ENCODE measurements at places on chromosomes 1 and 21.
A peak's percentile ranks its signal among the peaks of the same experiment; 100 is the strongest.

GRCh38 chr1:163095213-163095612, 26.1 kb downstream of the RGS4 start:
- no peak for DNase-seq

GRCh38 chr1:226872437-226872836, 2.0 kb downstream of the PSEN2 start:
- no peak for DNase-seq

- no peak for DNase-seq
Measured at GRCh38 chr1:66124670-66125069, 332.0 kb downstream of the PDE4B start.

- no peak for DNase-seq
Measured at GRCh38 chr21:46597896-46598343, 7.0 kb downstream of the S100B start.

GRCh38 chr1:106717591-106717990, 338.9 kb upstream of the PRMT6 start:
- no peak for DNase-seq

DNA sequence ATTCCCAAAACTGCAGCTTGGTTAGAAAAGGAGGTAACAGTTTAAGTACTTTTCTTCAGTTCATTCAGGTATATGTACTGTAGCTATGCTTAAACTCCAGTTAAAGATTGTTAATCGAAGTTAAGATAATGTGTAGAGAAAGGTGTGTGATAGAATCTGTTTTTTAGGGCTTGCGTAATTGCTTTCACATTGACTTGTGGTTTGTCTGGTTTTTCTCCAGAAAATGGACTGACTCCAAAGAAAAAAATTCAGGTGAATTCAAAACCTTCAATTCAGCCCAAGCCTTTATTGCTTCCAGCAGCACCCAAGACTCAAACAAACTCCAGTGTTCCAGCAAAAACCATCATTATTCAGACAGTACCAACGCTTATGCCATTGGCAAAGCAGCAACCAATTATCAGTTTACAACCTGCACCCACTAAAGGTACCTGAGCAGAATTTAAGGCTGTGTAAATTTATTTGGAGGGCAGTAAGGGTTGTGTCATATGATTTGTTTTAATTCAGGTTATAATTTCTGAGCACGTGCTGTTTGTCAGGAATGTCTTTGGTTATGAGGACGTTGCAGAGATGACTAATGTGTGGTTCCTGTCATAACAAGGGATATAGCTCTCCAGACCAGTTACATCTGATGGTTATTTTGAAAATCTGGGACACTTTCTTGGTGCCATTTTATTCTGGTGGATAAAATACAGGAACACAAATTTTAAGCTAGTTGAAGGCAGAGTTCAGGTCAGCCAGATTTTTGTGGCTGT, 26.0 kb downstream of the ATF6 start:
- no peak for DNase-seq

DNA sequence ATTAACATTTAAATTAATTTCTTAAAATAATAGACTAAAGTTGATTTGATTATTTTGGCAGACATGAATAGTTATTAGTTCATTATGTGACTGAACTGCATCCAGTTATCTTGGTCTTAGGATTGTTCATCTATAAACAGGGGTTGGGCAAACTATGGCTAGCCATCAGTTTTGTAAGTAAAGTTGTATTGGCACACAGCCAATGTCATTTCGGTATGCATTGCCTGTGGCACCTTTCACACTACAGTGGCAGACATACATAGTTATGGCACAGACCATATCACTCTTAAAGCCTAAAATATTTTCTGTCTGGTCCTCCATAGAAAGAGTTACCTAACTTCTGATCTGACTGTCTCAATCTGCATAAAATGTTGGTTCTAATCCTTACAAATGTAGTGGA, 27.2 kb downstream of the ADGRL2 start:
- no peak for DNase-seq

- peak; percentile 7 for DNase-seq
Measured at GRCh38 chr1:53367503-53368313, 39.8 kb upstream of the LRP8 start.

- no peak for DNase-seq
Measured at GRCh38 chr1:117318426-117318825, 48.8 kb upstream of the MAN1A2 start.

GRCh38 chr1:117613249-117613968, 7.6 kb downstream of the TENT5C start:
- DNase-seq, result no peak

DNA sequence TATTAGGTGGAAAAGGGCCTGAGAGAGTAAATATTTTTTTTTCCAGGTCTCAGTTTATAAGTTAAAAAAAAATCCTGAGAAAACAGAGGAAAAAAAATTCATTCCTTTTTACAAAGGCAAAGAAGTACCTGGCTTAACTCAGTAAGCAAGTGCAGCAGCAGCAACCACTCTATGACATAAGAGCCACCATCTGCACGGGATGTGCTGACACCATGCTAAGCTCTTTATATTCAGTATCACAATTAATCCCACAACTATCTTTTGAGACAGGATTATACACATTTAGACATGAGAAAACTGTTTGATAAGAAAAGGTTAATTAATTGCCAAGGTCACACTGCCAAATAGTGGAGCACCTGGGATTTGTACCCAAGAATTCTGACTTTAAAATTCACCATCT, 13.4 kb upstream of the DPT start:
- DNase-seq, result no peak

DNA sequence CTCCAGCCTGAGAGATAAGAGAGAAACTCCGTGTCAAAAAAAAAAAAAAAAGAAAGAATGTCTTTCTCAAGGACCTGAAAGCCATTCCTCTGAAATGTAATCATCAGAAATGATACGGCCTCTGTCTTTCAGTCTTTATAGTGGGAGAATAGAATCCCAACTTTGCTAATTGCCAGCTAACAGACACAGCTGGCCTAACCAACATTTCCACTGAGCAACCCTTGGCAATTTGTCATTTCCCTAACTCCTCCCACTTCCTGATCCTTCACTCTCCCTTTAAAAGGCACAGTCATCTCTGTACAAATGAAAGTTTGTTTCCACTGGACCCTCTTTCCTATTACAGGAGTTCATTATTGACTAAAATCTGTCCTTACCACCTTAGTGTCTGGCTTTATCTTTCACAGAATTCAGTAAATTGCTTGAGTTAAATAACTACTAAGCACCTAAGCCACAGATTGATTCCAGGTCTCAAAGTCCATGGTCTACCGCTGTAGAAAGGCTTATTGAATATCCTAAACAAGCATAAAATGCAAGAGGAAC, 4.3 kb upstream of the CBR1 start:
- no peak for DNase-seq

DNA sequence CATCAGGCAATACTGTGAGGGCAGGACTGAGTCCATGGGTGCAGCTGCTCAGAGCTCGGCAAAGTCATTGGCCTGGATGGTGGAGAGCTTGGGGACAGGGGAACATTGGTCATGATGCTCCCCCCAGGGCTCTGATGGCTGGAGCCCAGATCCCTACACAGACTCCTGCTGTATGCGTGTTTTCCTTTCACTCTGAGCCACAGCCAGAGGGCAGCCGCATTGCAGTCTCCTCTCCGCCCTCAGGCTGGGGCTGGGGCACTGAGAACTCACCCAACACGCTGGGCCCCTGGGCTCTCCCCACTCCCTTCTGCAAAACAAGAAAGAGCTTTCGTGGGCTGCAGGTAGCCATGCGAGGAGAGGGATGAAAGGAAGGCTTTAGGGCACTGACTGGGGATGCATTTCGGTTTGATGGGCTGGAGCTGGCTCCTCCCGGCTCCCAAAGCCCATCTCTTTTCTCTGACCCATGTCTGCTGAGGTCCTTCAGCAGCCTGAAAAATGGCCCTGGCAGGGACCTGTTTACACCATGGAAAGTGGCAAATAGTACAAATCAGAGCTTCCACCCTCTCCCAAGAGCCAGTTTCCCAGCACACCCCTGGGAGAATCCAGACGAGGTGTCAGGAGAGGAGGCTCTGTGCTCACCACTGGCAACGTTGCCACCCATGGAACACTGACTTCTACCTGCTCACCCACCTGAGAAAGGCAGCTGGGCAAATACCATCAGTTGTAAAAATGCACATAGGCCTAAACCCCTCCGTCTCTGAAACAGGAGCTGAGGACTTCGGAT, 43.8 kb downstream of the CAPN2 start:
- no peak for DNase-seq

GRCh38 chr1:192463661-192464060, 111.9 kb upstream of the RGS1 start:
- DNase-seq, result no peak

GRCh38 chr1:63662841-63663240, 69.6 kb downstream of the PGM1 start:
- no peak for DNase-seq

GRCh38 chr1:192445839-192446489, 129.2 kb downstream of the RGS21 start:
- peak; percentile 38 for DNase-seq

DNA sequence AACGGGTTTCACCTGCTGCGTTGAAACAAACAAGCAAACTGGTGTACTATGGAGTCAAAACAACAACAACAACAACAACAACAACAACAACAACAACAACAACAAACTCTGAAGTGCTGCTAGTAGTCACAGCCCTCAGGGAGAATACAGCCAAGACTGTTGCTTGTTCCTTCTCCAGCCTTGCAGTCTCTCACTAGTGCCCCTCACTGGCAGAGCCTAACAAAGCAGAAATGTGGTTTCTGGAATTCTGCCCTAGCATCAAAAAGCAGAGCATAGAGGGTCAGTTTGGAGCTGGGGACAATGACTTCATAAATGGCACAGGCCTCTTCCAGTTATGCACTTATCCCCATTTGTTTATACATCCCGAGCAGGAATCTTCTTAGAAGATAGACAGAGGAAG, 187.4 kb downstream of the KCNK2 start:
- DNase-seq, result no peak

DNA sequence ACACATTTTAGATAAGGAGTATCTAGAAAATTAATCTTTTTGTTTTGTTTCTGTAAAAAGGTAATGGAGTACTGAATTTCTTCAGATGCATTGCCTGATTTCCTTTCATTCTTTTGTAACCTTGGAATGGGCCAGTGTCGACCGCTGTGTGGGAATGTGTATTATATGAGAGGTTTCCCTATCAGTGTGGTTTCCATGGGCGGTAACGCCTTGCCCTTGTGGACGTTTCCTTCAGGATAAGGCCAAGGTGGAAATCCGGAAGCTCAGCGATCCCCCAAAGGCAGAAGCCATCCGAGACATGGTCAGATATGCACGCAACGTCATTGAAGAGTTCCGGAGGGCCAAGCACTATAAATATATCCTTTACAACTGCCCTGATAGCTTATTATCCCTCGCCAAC, 49.8 kb downstream of the SMYD2 start:
- no peak for DNase-seq

DNA sequence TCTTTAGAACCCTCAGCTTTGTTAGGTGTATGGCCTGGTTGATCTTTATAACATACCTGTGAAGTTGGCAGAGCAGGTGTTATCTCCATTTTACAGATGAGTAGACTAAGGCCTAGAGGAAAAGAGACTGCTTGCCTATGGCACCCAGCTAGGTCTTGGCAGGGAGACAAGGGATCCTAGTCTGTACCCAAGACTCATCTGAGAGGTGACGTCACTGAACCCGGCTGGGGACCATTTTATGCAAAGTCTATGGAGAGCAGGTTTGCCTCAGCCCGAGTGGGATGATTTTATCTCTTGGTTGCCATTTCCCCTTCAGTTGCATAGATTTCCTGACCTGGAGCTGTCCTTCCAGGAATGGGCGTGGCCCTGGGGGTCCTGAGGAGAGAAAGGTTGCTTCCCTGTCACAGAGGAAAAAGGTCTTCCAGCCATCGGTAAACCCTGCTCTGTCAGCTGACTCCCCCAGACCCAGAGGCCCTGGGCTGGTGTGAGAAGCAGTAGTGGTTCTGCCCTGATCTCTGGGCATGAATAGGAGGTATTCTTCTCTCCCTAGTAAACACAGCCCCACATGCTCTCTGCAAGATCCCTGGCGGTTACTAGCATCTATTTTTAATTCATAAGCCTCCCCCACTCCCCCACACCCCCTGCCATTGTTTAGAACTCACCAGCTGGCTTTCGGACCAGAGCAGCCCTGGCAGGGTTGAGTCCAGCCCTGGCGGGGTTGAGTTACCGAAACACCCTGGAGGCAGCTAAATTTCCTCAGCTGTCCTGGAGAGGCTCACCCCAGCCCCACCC, 19.6 kb downstream of the TMCC2 start:
- no peak for DNase-seq

DNA sequence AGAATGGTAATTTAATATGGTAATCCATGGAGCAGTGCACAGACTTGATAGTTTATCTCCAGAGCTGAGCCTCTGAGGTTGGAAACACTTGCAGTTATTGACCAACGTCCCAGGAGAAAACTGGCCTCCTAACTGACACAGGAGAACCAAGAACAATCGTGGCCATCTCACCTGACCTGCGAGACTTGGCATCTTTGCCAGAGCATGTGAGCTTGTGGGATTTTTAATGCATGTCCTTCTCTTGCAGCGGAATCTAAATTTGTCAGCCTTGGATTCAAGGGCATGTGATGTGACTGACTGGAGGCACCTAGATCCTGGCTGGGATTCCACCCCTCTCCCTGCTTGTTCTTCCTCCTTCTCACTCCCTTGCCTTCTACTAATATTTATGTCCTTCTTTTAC, 27.8 kb upstream of the SLC26A9 start:
- DNase-seq, result no peak

- DNase-seq, result no peak
Measured at GRCh38 chr1:96038636-96039035, 682.9 kb upstream of the PTBP2 start.

DNA sequence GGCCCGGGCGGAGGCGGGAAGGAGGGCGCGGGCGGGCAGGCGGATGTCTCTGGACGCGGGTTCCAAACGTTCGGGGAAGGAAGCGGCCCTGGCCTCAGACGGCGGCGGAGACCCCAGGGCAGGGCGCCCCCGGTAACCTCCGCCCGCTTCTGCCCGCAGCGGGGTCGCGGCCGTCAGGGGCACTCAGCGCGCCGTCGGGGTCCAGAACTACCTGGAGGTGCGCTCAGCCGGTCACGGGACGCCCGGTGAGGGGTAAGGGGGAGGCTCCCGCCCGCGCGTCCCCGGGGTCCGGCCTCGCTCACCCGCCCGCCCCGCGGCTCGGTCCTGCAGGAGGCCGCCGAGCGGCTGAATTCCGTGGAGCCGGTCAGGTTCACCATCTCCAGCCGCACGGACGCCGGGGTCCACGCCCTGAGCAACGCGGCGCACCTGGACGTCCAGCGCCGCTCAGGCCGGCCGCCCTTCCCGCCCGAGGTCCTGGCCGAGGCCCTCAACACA, 406 bp downstream of the PUSL1 start:
- no peak for DNase-seq

GRCh38 chr21:24832961-24833360, 774.3 kb downstream of the MRPL39 start:
- DNase-seq, result no peak

GRCh38 chr1:27624467-27625178, 10.4 kb downstream of the FGR start:
- DNase-seq, result no peak
